ENCODE measurements at places on chromosomes 11 and 22. TPM values are rescaled to one million over a fixed set of nuclear protein-coding genes. Genes with fewer than 3 reads are reported as not detected.

- DNase-seq: peak; percentile 65
These were observed 48.6 kb upstream of the OLFML1 start for GRCh38 chr11:7436657-7437056.

- DNase-seq: no peak
These were observed 1041.8 kb downstream of the LRRC4C start for GRCh38 chr11:40417627-40418026.

DNA sequence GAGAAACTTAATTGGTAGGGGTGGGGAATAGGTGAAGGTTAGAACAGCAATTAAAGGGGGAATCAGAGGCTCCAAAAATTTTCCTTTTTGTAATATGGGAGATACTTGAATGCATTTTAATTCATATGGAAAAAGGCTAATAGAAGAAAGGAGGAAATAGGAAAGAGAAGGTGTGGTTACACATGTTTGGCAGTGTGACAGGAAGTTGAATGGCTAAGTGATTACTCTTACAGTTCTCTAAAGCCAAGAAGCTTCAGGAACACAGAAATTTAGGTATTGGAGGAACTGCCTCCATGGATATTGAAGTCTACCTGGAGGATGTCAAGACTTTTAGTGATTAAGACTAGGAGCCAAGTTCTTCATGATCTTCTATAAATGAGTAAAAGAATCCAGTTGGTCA is 6.3 kb downstream of the NXPE2 start:
- DNase-seq: no peak

DNA sequence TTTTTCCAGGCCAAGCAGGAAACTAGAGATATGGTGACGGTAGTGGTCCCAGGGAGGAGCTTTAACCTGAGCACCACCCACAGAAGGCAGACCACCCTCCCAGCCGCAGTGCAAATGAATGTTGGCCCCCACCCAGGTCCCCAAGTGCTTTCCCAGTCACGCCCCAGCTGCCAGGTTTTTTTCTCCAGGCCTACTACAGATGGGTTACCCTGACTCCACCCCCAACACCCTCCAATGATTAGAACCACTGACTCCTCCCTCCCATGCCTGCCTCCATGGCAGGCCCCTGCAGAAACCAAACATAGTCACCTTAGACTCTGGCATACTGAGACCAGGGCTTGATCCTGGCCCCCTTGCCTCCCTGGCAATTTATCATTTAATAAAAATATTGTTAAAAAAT is 58.7 kb upstream of the CHST1 start:
- no peak for DNase-seq

- DNase-seq: no peak
These were observed 199.0 kb downstream of the ETS1 start for GRCh38 chr11:128388206-128388815.

CASTOR1 gene
- total RNA-seq: 12.3 TPM

- no peak for DNase-seq
These were observed 50.7 kb downstream of the PPME1 start for GRCh38 chr11:74221816-74222215.

MRGPRG gene
- not detected for total RNA-seq

WBP2NL gene
- total RNA-seq: 10.1 TPM

DNA sequence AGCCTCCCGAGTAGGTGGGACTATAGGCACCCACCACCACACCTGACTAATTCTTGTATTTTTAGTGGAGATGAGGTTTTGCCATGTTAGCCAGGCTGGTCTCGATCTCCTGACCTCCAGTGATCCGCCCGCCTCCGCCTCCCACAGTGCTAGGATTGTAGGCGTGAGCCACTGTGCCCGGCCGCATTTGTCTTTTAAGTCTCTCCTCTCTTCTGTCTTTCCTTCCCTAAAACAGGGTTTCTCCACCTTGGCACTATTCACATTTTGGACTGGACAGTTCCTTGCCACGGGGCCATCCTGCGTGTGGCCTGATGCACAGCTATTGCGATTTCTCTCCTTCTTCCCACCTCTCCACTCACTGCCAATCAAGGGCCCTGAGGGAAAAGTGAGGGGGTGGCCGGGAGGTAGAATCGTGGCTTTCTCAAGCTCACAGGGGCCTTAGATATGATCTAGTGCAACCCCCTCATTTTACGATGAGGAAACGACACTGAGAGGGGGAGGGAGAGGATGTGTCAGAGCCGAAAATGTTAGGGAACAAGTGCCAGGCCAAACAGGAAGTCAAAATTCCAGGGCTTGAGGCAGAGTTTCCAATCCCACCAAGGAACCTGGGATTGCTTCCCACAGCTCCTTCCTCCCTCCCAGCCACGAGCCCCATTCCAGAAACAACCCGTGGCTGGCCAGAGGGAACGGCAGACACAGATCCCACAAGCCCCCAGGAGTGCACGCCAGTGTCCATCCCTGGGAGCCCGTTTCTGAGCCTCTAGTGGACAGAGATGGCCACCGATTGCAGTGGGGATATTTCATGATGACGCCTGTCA is 21.2 kb downstream of the SCGB1A1 start:
- DNase-seq: no peak

DNA sequence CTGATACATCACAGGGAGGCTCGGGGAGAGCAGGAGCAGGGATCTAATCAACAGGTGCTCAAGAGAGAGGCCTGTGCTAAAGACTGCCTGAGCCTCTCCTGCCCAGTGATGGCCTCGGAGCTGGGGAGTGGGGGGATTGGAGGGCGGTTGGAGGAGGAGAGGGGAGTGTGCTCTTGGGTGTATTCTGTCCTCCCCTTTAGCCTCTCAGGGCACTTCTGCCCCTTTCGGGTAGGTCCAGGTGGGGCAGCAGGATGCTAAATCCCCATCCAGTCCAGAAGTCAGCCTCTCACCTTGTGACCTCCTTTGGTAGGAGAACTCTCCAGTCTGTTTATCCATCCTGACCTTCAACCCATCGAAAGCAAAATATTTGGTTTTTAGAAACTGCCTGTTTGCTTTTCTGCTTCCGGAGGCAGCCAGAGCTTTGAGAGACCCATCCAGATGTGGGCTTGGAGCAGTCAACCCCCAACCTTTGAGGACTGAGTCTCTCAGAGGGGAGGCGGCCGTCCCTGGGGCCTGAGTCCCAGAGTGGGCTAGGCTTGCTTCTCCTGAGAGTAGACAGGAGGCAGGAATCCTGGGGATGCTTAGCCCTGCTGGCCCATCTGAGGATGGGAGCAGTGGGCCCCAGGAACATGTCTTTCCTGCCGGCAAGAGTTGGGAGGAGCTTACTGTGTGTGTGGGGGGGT is 105.2 kb upstream of the SYT13 start:
- no peak for DNase-seq

DNA sequence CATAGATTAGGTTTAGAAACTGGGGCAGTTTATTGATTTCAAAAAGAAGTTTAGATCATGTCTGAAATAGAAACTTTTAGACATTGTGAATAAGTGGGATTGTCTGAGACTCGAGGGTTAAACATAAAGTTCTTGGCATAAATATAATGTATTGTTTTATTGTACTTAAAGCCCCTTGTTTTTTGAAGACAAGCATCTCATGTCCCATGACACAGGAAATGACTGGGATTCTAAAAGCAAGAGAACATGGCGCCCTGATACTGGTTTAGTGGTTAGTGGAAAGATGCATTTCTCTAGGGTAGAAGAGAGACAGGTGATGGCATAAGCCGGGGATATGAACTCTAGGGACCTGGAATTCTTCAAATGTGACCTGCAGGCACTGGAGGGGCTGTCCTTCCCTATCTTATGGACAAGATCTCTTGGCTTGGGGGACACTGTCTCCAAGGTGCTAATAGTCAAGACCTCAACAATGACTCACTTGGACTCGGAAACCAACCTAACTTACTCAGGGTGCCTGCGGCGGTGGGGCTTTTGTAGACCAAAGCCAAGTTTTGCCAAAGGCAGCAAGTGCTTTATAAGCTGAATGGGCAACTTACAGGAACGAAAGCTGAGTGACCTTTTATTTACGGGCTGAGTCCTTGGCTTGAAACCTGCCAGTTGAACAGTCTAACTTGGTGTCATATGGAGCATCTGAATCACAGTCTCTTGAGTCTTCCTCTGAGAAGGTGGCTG is 48.2 kb downstream of the UBASH3B start:
- DNase-seq: no peak

MIAT gene
- 14.8 TPM for total RNA-seq

PATE3 gene
- not detected for total RNA-seq

IRAG1 gene
- 0.32 TPM for total RNA-seq

TEAD1 gene
- total RNA-seq: 0.19 TPM

DNA sequence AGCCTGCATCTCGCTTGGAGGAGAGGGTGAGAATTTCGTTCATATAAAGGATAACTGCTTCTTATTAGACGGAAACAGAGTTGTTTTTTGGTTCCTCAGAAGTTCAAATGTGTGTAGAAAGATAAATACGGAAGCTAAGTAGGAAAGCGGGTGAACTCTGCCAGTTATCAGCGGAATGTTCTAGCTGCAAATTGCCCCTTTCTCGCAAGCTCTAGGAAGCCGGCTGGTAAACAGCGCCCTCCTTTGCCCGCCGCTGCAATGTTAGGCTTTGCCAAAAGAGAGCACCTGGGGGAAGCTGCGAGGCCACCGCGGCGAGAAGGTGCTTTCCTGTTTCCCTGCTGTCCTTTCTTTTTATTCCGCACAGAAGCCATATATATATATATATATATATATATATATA is 67.0 kb downstream of the IGLL5 start:
- DNase-seq: peak; percentile 89

DNA sequence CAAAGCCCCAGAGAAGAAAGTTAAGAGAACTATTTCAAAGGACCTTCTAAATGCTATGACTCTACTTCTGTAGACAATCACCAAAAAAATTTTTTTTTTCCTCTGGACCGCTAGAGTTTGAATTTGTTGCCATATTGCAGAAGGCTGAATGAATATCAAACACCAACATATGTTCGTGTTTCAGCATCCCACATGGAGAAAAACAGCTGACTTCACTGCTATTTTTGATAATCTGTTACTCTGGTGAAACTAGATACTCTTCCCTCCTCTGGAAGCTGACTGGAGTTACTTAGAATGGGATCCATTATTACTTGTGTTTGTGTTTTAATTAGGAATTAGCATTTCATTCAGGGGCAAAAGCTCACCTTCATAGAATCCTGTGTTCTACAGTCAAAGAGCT is 447.0 kb downstream of the AASDHPPT start:
- no peak for DNase-seq

GRCh38 chr11:45563810-45564209 is 101.6 kb downstream of the CHST1 start:
- DNase-seq: no peak

BRMS1 gene
- 58.3 TPM for total RNA-seq

GRCh38 chr11:59261150-59261549 is 48.4 kb upstream of the MPEG1 start:
- no peak for DNase-seq

DNA sequence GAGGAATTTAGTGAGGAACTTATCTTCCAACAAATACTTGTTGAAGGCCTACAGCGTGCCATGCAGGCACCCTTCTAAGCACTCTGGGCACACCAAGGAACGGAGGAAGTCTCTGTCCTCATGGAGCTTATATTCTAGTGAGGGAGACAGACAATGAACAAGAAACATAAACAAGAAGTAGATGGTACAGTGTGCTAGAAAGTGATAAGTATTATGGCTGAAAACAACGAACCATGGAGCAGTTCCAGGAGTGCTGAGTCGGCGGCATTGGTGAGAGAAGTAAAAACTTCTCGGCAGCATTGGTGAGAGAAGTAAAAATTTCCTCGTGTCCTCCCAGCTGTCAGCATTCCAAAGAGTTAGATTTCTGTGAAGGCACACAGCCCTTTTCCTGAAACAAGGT is 53.2 kb downstream of the FAM76B start:
- DNase-seq: no peak

GRCh38 chr22:48318575-48319320 is 1508.9 kb downstream of the BRD1 start:
- DNase-seq: no peak

DNA sequence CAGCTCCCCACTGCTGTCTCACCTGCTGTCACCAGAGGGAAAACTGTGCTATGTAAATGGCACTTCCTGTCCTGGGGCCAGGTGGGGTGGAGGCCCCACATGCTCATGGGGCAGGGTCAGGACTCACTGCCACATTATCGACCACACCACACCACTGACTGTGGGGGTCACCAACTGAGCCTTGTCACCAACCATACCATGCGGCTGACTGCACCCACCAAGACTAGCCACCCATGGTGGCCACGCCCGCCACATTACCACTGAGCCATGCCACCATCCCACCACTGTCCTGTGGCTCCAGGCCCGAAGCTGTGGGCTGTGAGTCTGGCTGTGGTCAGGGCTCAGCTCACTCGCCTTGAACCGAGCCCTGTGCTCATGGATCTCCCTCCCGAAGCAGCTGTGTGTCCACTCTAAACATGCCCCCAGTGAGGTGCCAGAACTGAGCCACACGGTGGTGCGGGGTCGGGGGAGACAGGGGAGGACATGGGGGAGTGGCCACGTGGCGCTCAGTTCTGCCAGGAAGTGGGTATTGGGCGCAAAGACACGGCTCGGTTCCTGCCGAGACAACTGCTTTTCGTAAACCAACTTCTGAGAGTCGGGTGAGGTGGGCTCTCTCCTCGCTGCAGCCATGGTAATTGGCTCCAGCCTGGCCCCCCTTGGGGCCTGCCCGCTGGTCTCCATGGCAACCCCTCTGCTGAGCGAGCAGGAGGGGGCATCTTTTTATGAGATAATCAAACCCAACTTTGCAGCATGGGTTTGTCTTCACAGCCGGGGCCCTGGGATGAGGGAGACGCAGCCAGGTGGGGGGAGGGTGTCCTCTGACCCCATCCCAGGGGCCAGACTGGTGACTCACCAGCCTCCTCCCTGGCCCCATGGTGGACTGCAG is 23.2 kb downstream of the RTN4R start:
- peak; percentile 59 for DNase-seq

- no peak for DNase-seq
These were observed 977.9 kb upstream of the CCDC90B start for GRCh38 chr11:84264066-84264465.

DNA sequence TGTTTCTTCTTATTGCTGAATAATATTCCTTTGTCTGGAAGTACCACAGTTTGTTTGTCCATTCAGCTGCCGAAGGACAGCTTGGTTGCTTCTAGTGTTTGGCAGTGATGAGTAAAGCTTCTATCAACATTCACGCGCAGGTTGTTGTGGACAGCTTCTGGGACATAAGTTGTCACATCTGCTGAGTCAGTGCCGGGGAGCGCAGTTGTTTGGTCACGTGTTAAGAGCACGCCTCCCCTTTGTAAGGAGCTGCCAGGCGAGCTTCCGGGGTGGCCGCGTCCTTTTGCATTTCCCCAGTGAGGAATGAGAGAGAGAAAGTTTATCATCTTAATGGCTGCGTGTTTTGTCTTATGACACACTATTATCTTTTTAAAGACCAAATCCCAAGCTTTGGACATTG is 30.3 kb downstream of the SAMM50 start:
- DNase-seq: no peak

DNA sequence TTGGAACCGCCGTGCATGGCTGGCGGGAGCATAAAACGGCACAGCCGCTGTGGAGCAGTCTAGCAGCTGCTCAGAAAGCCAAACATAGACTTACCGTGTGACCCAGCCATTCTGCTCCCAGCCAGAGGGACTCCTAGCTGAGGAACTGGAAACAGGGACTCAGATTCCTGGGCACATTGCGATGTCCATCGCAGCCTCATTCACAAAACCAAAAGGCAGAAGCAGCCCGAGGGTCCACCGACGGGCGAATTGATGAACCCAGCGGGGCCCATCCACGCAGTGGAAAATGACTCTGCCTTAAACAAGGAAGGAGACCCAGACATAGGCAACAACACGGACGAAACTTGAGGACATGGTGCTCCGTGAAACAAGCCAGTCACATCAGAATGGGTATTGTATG is 5.7 kb upstream of the MUC5B start:
- no peak for DNase-seq
